Choroid plexus epithelial cell (primary cell): ENCODE measurements at places on chromosomes 1 and 21.

DNA sequence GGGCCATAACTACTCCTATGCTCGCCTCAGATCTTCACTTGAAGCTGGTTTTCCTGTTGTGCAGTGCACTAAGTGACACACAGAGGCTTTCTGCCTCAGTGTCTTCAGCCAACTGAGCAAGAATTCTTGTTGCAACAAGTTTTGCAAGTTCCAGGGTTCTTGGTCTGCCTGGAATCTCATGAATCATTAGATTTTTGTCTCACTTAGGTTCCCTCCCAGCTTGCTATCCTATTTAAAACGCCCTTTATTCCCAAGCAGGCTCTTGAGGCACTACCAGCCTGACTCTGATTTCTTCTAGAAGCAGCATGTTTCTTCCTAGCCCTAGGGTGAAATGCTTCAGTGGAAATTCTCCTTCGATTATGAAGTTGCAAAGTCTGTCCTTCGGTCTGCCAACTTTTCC lies 158.8 kb downstream of the C1orf21 start:
- DNase-seq = peak; percentile 36

DNA sequence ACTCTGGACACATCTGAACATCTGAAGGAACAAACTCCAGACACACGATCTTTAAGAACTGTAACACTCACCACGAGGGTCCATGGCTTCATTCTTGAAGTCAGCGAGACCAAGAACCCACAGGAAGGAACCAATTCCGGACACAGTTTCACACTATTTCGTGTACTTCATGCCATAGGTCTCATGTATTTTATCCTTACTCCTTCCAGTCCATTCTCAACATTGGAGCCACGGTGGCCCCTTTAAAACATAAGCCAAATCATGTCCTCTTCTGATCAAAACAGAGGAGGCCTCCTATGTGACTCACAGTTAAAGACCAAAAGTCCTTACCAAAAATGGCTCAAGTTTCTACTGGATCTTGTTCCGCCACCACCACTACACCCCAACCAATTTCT lies 29.8 kb upstream of the RCOR3 start:
- no peak for DNase-seq

- no peak for DNase-seq
Measured at GRCh38 chr1:26858160-26858559, 4.8 kb upstream of the SFN start.

- DNase-seq = no peak
Measured at GRCh38 chr1:1941868-1942752, 23.0 kb upstream of the TMEM52 start.

- DNase-seq = peak; percentile 41
Measured at GRCh38 chr1:235050911-235051360, 77.7 kb downstream of the TOMM20 start.

DNA sequence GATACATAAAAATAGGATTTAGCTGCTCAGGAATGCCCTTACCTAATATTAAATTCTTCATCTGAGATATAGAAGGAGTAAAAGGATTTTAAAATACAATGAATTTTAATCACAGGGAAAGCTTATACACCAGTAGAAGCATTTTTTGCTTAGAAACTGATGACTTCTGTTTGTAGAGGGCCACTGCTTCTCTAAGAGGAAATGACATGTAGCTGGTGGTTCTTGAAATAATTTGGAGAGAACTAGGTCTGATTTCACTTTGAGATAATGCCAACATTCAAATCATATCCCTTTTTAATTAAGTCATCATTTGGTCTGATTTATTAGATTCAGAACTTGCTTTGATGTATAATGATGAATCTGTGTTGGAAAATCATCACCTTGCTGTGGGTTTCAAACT lies 166.6 kb upstream of the SGIP1 start:
- DNase-seq = no peak

- no peak for DNase-seq
Measured at GRCh38 chr21:44450402-44450801, 4.9 kb upstream of the LRRC3 start.

GRCh38 chr1:25477448-25478034 lies 46.8 kb downstream of the MACO1 start:
- no peak for DNase-seq

GRCh38 chr1:8051650-8052049 lies 25.5 kb upstream of the ERRFI1 start:
- DNase-seq = no peak

DNA sequence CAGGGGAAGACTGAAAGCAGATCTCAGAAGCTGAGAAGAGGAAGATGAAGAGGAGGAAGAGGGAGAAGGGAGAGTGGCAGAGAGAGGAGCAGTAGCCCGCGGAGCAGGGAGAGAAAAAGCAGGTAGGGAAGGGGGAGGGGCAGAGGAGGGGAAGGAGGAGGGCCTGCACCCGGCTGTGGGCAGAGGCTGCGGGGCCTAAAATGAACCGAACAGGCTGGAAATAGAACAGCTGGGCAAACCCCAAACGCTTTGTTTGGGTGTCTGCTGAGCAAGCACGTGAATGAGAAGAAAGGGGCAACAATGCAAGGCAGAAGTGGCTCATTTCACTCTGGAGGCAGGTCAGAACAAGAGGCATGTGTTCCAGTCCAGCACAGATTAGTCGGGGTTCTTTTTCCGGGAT lies 33.5 kb downstream of the KCNC4 start:
- no peak for DNase-seq

GRCh38 chr1:213381572-213382084 lies 330.6 kb downstream of the RPS6KC1 start:
- DNase-seq = peak; percentile 14

DNA sequence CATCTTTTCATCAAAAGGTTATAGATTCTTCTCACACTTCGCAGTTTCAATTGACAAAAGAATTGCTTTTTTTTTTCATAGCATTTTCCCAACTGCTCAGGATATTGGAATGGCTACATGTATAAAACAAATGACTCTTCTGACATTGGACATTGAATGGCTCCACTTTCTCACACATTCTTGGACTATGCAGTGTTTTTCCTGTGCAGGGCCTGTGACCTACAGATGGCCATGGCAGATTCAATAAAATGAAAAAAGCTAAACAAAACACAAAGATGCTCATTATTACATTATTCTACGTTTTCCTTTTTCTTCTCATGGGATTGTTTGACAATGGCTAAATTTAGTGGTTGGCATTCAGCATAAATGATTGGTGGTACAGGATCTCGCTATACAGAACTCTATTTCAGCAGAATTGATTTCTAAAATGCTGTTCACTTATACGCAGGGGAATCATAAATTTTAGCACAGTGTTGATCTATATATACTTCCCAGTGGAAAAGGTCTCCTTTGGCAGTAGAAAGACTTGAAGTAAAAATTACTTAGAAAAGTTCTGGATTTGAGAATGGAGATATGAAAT lies 115.6 kb upstream of the ADAMTS5 start:
- no peak for DNase-seq

- DNase-seq = peak; percentile 19
Measured at GRCh38 chr1:231424950-231425805, 3.1 kb upstream of the EGLN1 start.

- DNase-seq = no peak
Measured at GRCh38 chr1:32665915-32666314, 14.9 kb downstream of the RBBP4 start.

GRCh38 chr1:70627910-70628309 lies 216.8 kb downstream of the CTH start:
- peak; percentile 1 for DNase-seq

DNA sequence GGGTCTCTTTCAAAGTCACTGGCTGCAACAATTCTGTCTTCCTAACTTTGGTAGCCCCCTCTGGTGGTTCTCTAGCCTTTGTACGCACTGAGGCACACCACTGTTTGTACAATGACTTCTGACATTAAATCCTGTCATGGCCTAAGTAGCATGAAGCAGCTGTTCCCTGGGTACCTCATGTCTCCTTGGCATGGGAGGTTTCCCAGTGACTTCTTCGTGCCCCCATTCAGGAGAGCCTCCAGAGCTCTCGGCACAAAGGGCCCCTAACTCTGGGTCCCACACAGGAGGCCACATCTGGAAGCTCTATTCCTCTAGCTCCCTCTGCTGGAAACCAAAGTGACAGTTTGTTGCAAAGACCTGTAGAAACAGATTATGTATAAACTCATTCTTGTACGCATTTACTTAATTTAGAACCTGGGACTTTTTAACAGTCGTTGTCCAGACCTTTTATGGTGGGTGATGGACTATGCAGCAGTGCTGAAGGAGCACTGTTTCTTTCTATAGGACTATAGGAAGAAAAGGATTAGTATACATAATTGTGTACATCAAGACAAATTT lies 13.4 kb downstream of the SWT1 start:
- DNase-seq = peak; percentile 80

DNA sequence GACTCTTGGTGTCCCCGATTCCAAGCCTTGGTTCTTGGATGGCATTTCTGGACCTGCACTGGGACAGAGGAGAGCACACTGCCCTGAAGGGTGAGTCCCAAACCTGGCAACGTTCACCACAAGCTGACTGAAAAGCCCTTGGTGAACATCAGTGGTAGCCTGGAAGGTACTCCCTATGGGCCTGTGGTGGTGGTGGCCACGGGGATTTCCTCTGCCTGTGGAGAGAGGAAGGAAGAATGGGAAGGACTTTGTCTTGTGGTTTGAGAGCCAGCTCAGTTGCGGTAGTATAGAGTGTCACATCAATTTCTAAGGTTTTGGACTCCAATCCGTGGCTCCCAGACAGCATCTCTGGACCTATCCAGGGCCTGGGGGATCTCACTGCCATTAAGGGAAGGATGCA lies 50.7 kb downstream of the DNAH14 start:
- no peak for DNase-seq

DNA sequence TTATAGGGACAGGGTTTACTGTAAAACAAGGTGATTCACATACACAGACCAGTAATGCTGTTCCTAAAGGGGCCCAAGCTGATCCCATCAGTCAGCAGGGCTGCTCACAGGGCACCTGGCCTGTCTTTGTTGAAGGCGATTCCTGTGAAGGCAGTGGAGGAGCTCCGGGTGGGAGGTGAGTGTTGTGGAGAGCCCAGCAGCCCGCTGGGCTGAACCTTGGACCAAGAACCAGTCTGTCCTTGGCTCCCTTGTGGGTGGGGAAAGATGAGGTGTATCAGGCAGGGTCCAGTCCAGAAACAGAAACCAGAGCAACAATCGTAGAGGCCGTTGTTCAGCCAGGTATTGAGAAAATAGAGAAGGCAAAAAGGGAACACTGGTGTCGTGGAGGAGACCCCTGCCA lies 12.5 kb downstream of the PDXK start:
- DNase-seq = no peak

- peak; percentile 49 for DNase-seq
Measured at GRCh38 chr1:94125551-94126514, 4.9 kb upstream of the ABCA4 start.

DNA sequence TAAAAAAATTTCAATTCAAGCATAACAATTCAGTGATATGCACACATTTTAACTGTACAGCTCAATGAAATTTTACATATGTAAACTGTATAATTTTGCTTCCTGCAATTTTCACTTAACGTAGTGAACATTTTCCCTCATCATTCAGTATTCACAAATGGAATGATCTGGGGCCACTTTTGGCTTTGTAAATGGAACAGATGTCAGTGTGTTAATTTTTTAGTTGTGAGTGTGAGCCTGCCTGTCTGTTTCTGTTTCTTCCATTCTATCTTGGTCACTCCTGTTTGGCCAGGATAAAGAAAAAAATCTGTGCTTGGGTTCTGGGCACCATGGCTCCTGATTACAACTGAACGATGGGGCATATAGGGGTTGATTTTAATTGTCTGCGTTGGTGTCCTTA lies 20.5 kb upstream of the ST3GAL3 start:
- DNase-seq = no peak

DNA sequence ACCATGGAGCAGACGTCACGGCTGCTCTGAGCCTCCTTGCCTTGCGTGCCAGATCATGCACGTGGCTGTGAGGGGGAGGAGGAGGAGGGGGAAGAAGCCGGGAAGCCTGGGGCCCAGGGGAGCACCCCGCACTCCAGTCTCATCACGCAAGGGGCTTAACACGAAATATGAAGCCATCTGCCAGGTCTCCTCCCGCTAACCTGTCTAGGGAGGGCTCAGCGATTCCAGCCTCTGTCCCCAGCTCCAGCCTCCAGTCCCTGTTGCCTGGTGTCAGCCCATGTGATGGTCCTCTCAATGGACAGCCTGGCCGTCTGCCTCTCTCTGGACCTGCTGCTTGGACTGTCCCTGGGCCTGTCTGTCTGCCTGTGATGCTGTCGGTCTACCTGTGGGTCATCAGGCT lies 22.5 kb upstream of the C1QA start:
- no peak for DNase-seq

DNA sequence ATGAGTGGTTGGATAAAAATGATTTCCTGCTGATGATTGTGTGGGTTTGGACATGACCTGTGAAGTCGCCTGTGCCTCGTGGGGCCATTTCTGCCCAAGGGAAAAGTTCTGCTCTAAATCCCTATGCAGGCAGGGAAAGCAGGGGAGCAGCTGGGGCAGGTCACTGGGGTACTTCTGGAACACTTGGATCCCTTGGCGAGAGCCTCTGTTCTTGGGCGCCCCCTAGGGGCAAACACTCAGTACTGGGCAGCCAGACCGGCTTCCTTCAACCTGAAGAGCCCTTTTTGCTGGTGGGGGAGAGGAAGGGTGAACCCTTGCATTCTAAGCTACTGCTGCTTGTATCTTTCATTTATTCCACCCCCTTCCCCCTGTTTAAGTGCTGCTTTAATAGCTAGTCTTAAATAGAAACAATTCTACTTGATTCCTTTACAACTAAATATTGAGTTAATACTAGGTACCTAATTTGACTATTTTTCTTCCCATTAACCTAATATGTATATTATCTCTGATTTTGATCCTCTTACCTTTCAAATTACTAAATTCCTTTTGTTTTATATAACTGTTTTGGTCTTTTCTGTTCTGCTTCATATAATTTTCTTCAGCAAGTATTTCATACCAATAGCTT lies 5.1 kb upstream of the CLEC20A start:
- peak; percentile 76 for DNase-seq

DNA sequence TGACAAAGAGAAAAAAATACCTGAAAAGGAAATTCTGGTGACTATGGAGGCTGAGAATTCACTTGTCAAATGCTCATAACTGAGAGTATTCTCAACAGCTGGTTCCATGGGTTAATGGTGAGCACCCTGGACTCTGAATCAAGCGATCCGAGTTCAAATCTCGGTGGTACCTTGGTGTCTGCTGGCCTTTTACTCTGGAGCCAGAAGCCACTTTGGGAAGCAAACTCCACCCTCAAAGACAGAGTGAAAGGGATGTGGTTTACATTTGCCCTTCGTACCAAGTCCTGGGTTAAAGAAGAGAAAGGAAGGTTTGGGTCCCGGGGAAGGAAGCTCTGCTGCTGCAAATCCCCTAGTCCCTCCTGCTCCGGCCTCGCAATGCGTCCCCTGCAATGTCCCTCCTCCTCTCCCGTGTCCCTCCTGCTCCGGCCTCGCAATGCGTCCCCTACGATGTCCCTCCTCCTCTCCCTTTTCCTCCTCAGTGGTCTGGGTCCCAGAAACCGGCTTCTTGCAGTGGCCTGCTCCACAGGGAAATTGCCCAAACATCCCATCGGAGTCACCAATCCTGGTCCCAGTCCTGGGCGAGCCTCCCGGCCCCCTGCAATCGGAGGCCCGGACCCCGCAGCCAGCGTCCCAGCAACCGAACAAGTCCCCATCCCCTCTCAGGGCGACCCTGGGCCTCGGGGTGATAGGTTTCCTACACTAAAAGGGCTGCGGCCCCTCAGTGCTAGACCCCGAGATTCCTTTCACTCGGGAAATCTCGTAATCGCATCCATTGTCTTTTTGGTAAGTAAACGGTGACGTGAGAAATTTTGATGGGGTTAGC lies 129.4 kb downstream of the PPIAL4G start:
- peak; percentile 82 for DNase-seq

- DNase-seq = no peak
Measured at GRCh38 chr1:172448995-172449584, 5.2 kb upstream of the PIGC start.
